ENCODE measurements at places on chromosomes 3 and 15. TPM values are rescaled to one million over a fixed set of nuclear protein-coding genes. Genes with fewer than 3 reads are reported as not detected.

The FBN1 gene
- 1.3 TPM for total RNA-seq

The TRIP4 gene
- 15.5 TPM for total RNA-seq

The ZBTB47 gene
- total RNA-seq, result 9.6 TPM

The IL16 gene
- total RNA-seq, result 0.65 TPM

The AMOTL2 gene
- 147 TPM for total RNA-seq

The SUSD5 gene
- 0.35 TPM for total RNA-seq

The RAB6B gene
- total RNA-seq, result 0.52 TPM

The SHC4 gene
- 0.44 TPM for total RNA-seq

The GRM2 gene
- total RNA-seq, result 0.25 TPM

The ST3GAL6 gene
- total RNA-seq, result 5.4 TPM

The UROC1 gene
- not detected for total RNA-seq

The CACNA2D2 gene
- total RNA-seq, result not detected

The SLC35A5 gene
- total RNA-seq, result 24.2 TPM

The LMLN gene
- total RNA-seq, result 21.1 TPM

The ANKRD63 gene
- not detected for total RNA-seq

Data from PC-9 (cell line).